Ovary (tissue), 10 donors: ENCODE measurements at places on chromosomes 12 and 14.
A peak's percentile ranks its signal among the peaks of the same experiment; 100 is the strongest.

DNA sequence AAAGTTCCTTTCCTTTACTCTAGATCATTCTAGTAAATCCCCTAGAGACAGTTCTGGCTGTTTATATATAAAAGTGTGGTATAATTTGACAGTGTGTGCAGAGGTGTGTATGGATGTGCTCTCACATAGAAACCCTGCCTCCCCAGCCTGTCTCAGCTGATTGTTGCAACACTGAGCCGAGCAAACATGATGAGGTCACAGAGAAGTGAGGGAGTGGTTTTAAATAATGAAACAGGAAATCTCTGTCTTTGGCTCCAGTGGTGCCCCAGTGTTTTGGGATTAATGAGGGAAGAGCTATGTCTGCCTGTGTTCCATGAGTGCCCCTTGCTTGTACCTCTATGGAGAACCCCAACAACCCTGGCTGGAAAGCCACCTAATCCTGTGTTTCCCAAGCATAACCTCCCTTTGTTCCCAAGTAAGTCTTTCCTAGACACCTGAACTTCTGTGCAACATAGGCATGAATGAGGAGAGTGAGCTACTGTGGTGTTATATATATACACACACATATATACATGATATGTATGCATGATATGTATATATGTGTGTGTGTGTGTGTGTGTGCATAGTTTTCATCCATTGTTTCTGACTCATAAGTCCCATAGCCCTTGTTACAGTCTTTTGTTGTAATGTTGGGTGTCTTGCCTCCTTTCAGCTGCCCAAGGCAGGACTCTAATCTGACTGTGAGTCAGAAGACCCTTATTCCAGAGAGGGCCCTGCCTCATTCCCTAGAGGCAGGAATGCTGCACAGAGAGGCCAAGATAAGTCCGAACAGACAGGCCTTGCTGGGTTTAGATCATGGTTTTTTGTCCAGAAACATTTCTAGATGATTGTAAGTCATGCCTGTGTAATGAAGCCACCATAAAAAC lies 18.0 kb downstream of the TRAF3 start:
- DNase-seq = no peak

DNA sequence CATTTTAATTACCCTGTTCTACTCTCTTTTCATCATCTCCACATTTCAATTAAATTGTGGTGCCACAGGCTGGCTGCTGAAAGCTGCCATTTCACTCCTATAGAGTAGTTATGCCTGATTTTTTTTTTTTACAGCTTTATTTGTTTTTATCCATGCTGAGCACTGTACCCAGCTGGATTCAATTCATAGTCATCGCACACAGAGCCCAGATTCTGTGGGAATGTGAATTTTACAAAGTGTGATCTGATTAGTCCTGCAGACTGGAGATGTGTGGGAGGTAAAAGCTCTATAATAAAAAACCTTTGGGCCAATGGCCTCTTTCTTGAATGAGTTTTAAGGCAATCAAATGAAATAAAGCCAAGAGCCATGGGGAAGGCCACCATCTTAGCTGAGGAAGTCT lies 190.2 kb downstream of the ANO4 start:
- no peak for DNase-seq

- DNase-seq = no peak
Observed at GRCh38 chr12:52007982-52008510, 1.3 kb downstream of the TAMALIN start.

GRCh38 chr12:4579305-4580102 lies 17.5 kb downstream of the DYRK4 start:
- no peak for DNase-seq

- no peak for DNase-seq
Observed at GRCh38 chr14:70804556-70805162, 4.7 kb downstream of the MAP3K9 start.

- DNase-seq = no peak
Observed at GRCh38 chr14:52054678-52055077, 14.2 kb downstream of the NID2 start.

GRCh38 chr12:6612652-6613014 lies 5.5 kb upstream of the CHD4 start:
- DNase-seq = no peak

GRCh38 chr12:124046456-124046740 lies 73.4 kb downstream of the ZNF664 start:
- no peak for DNase-seq

DNA sequence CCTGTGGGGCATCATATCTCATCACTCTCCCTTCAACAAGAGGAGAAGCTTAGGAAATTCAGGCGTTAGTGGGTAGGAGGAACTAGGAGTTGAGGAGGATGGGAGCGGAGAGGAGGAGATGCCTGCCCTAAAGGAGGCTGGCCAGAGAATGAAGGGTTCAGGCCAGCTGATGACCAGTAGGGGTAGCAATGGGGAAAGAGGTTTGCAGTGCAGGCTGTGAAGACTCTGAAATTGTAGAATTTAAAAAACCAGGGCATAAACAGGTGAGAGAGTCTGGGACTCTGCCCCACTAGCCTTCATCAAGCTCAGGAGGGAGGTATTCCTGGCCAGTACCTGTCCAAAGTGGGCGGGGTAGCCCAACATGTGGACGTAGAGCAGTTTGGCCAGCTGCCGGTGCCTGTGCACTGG lies 809 bp downstream of the AP1G2 start:
- DNase-seq = no peak

GRCh38 chr14:73720636-73721035 lies 6.5 kb upstream of the PNMA1 start:
- DNase-seq = no peak

DNA sequence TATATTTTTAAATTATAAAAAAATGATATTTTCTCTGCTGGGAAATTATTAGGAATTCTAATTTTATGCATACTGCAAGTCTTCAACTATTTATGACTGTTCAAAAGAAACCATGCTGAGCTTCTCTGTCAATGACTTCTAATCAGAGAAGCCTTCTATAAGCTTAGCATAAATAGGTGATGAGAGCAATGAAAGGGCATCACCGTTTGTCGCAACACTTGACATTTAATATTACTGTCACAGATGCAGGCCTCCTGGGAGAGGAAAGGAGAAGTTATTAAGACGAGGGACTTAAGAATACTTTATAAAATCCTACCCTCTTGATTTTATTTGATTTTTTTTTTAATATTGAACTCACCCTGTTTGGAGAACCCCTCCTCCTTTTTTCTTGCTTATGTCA lies 69.8 kb downstream of the CAPZA3 start:
- DNase-seq = no peak

DNA sequence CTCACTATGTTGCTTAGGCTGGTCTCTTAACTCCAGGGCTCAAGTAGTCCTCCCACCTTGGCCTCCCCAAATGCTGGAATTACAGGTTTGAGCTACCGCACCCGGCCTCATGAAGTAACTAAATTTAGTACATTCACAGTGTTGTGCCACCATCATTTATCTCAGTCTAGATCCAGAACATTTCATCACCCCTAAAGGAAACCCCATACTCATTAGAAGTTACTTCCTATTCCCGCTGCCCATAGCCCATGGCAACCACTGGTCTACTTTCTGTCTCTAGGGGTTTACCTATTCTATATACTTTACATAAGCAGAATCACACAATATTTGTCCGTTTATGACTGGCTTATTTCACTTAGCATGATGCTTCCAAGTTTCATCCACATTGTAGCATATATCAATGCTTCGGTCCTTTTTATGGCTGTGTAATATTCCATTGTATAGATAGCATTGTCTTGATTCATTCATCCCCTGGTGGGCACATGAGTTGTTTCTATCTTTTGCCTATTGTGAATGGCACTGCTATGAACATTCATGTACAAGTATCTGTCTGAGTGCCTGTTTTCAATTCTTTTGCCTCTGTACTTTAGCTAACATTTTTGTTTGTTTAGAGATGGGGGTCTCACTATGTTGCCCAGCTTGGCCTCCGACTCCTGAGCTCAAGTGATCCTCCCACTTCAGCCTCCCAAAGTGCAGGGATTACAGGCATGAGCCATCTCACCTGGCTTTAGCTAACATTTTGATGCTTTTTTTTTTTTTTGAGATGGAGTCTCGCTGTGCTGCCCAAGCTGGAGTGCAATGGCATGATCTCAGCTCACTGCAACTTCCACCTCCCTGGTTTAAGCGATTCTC lies 10.2 kb upstream of the SH2B3 start:
- no peak for DNase-seq

DNA sequence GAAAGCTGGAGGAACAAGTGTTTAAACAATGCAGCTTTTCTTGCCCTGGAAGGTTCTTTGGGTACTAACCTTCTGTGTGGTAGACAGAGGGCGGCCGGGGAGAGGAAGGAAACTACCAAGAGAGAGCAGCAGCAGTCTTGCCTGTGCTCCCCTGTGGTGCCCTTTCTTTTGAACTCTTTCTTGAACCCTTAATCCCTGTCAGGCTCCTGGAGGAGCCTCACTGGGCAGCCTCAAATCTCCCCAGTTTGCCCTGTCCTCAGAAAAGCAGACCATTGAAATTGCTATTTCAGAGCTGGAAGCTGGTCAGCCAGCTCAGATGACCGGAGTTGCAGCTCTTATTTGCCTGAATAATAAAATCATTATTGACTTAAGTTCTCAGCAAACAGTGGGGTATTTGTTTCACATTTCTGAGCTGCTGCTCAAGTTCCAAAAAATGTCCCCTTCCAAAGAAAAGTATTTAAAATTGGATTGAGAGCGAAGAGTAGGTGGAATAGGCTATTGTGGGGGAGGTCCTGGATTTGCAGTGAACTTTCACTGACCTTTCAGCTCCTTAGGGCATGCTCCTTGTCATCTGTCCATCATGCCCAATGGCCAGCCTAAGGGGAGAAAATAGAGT lies 42.1 kb upstream of the RNASE3 start:
- DNase-seq = no peak

- no peak for DNase-seq
Observed at GRCh38 chr12:79648881-79649280, 41.9 kb downstream of the PAWR start.

GRCh38 chr12:53871367-53871766 lies 67.3 kb upstream of the HOXC13 start:
- DNase-seq = no peak

GRCh38 chr12:96170328-96170727 lies 23.8 kb upstream of the ELK3 start:
- no peak for DNase-seq

- DNase-seq = no peak
Observed at GRCh38 chr14:102565331-102565887, 27.0 kb upstream of the RCOR1 start.

- no peak for DNase-seq
Observed at GRCh38 chr12:93272997-93273396, 104.7 kb upstream of the NUDT4 start.

GRCh38 chr12:61282790-61283575 lies 977.2 kb upstream of the USP15 start:
- DNase-seq = no peak

DNA sequence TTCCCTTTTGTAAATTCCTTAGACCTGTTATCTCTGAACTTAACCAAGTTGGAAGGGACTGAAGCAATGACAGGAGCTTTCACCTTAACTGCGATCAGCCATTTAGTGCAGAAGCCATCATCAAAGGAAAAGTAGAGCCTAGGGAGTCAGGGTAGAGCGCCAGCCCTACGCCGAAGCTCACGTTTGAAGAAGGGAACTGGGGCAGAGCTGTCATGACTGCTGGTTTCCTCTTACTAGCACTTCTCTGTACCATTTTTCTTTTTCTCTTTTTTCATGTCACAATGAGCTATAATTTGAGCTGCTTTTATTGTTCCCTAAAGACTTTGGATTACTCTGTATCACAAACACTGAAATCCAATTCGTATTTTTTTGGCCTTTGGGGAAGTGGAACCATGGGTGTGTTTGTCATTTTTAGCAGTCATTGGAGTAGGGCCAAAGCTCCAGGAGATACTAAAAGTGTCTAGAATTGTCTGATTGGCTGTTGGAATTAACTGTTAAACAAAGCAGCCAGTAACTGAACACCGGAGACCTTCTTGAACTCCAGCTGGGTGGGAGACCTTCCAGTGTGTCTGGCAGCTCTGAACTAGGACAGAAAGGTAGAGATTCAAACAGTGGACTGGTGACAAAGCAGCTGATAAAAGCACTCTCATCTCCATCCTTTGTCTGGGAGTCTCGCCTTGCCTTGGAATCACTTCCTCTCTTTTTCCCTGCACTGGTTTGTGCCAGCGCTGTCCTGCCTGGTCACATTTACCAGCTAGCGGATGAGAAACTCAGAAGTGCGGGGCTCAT lies 9.1 kb downstream of the MTRFR start:
- DNase-seq = no peak

- DNase-seq = no peak
Observed at GRCh38 chr12:53200458-53201176, 6.4 kb downstream of the ITGB7 start.

DNA sequence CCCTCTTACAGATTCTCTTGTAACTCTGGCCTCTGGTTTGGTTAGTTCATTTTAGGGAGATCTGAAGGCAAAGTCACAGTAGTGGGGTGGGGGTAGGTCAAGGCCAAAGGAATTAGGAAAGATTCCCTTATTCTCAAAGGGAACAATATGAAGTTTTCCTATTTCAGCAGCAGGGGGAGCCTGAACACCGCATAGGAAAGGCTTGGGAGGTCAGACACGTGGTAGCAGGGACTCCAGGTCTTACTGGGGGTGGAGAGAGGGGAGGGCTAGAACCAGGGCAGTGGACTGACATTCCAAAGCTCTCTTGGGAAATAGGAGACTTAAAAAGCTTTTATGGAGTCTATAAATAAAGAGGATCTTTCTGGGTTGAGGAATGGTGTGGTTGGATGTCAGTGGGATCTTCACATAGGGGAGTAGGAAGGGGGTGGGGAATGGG lies 1.3 kb downstream of the ZC3H10 start:
- peak; percentile 81 for DNase-seq

GRCh38 chr12:11943919-11944700 lies 126.6 kb upstream of the BCL2L14 start:
- DNase-seq = no peak

DNA sequence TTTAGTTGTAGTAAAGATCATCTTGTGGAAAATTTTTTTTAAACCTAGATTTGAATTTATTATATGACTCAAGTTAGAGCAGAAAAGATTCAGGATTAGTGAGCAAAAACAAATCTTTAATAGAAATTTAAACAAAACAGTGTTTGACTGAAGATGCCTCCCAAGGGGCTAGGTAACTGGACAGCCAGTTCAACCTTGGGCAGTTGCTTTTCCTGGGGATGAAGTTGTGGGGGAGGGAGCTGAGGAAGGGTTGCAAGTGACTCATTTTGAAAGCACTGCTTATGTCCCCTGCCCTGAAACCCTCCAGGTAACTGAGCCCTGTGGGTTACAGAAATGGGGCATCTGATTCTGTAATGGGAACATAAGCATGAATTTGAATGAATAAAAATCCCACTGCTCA lies 13.1 kb downstream of the CFAP54 start:
- no peak for DNase-seq

GRCh38 chr12:55019784-55020183 lies at the start of gene NEUROD4:
Gene NEUROD4 (plus strand): TSS chr12:55019974. CDS start chr12:55026440, 6,466 bp downstream.
- DNase-seq = no peak

GRCh38 chr12:89892436-89892835 lies 183.8 kb upstream of the ATP2B1 start:
- DNase-seq = no peak

GRCh38 chr12:7145671-7146070 lies 15.5 kb downstream of the CLSTN3 start:
- no peak for DNase-seq

DNA sequence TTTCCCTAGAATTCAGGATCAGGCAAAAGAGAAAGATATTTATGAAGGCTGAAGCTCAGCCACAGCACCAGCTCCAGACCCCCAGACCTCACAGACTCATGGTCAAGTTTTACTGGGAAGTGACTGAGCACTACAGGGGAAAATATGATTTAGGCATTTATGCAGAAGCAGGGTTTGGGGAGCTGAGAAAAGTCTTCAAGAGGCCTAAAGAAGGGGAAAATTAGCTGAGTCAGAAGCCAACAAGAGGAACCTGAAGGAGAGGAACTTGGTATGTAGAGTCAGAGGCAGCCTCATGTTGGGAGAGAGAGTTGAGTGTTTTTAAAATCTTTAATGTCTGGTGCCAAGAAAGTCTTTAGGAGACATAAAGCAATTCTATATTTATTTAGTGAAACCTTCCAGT lies 63.0 kb downstream of the FOS start:
- DNase-seq = no peak
